ENCODE measurements at places on chromosomes 3 and 15.

DNA sequence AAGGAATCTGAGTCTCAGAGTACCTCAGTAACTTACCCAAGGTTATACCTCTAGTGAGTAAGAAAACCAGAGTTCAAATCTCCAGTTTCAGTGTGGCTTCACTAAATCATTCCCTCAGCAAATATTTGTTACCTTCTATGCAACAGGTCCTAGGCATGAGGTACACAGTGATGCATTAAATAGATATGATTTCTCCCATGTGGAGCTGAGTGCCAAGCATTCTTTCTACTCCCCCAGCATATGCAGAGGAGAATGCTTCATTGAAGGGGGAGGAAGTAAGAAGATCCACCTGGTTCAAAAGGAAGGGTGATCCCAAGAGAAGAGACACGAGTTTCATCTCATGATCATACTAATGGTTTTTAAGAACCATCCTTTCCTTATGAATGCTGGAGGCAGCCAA, 6.8 kb upstream of the MTHFS start:
- DNase-seq: no peak

GRCh38 chr3:48015431-48016180, 610 bp downstream of the MAP4 start:
- DNase-seq: peak; percentile 17

DNA sequence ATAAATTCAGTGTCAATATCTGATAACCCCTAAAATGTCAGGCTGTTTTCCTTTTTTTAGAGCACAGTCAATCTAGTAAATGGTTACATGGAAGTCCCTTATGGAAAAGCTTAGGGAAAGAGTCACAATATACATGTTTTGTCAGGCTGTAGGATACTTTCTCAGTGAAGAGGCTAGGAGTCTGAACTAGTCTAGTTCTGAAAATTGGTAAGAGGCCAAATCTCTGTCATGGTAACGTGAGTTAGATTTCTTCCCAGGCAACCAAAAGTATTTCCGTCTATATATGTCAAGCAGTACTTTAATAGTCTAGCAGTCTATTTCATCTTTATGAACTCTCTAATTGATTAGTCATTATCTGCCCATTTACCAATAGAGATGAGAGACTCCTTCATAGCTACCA, 215.9 kb upstream of the LRRC3B start:
- no peak for DNase-seq

DNA sequence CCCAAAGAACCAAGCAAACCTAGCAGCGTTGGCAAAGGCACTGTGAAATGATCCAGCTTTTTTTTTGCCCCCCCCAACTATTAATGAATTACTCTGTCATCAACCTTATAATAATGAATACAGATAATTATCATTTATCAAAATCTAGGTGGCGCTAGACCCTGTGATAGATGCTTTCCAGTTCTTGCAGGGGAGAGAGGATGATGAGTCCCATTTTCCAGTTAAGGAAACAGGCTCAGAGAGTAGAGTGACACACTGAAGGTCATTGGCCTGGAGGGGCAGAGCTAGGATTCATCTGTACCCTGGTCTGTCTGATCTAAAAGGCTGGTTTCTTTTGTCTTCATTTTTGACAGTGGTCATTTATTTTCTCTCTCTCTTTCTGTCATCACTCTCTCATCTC, 5.0 kb downstream of the ACOX2 start:
- no peak for DNase-seq

DNA sequence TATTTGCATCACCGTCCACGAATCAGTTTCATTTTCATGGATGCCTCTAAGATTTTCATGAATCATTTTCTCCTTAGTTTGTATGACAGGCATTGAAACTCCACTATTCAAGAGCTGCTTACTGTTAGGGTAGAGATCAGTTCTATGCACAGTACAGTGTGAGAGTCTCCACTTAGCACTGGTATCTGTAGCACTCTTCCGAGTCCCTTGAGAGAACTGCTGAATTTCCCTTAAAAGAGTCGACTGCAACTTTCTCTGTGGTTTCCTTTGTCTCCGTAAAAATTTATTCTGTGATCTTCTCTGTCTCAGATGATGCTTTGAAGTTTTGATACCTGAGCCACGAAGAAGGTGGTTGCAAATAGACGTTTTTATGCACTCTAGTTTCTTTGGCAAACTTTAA, 14.8 kb downstream of the GTPBP8 start:
- no peak for DNase-seq

- peak; percentile 38 for DNase-seq
Observed at GRCh38 chr3:10445561-10446175, 59.7 kb downstream of the ATP2B2 start.

DNA sequence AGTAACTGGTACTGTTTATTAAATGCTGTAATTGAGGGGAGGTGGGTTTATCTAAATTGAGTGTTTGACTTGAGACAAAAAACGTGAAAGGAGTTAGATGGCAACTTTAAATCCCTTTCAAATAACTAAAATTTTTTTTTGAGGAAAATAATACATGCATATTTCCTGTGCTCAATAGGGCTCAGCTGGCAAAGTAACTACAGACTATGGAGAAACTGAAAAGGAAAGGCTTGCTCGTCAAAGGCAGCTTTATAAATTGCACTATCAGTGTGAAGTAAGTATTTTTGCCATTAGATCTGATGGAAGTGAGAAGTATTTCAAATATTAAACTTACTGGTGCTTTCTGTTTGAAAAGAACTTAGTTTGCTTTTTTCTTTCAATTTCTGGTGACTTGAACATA, 72.2 kb downstream of the DZIP3 start:
- no peak for DNase-seq

DNA sequence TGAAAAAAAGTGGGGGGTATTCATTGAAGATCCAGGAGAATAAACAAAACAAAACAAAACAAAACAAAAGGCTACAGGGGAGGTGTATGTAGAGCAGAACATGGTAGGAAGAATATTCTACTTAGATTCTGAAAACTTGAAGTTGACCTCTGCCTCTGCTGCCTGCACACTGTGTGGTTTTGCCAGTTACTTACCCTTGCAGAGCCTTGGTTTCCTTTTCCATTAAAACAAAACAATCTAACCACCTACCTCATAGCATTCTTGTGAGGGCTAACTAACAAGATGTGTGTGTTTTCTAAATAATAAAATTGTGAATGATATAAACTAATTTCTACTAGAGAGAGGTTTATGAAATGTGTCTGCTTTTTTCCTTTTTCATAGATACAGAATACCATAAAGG, 423.1 kb downstream of the TIGIT start:
- no peak for DNase-seq
